Retina (tissue), 1 donor: ENCODE measurements at places on chromosomes 11 and 22.

GRCh38 chr22:42716649-42717127 lies 4.0 kb downstream of the A4GALT start:
- no peak for DNase-seq

- peak; percentile 52 for DNase-seq
These were observed 72.4 kb upstream of the FGF3 start for GRCh38 chr11:69891421-69892236.

DNA sequence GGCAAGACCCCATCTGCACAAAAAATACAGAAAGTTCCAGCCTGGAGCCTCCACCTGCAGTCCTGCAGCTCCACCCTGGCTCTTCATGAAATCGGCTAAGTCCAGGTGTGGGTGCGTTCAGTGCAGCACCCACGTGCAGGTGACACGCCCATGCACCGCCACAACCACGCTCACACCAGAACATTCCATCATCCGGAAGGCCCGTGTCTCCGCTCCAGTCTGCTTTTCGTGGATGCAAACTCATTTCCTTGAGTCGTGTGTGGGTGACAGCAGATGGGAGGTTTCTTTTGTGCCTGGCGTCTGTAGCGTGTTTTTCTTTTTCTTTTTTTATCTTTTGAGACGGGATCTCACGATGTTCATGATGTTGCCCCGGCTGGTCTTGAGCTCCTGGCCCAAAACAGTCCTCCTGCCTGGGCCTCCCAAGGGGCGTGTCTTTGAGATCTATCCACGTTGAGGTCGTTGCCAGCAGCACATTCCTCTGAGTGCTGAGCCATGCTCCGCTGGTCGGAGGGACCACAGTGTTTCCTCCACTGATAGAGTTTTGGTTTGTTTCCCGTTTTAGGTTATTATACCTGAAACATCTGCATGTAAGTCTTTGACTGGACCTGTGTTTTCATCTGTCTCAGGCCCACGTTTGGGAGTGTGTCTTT lies 7.2 kb downstream of the PTDSS2 start:
- DNase-seq: no peak

- peak; percentile 83 for DNase-seq
These were observed 482 bp downstream of the DDX17 start for GRCh38 chr22:38505541-38506117.

DNA sequence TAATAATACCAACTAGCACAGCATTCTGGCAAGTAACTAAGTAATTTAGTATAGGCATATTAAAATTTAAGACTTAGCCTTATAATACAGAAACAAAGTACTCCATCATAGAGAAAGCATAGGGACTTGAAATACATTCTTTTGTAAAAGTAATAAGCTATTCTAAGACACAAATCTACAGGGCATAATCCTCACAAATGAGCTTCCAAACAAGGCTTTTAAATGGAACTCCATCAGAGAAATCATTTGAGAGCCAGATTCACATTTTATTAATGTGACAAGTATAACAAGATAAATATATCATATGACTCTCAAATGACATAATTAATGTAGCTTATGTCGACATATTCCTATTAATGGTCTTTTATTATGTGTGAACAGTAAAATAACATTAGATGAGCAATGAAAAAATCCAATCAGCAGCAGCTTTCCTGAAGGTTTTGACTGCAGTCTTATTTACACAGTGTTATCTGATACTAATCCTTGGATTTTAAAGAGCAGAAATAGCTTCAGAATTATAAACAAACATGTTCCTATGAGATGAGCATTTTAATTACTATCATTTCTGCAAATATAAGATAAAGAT lies 241.4 kb downstream of the TTC28 start:
- no peak for DNase-seq

- DNase-seq: peak; percentile 56
These were observed 552 bp downstream of the RIN1 start for GRCh38 chr11:66335531-66336233.

DNA sequence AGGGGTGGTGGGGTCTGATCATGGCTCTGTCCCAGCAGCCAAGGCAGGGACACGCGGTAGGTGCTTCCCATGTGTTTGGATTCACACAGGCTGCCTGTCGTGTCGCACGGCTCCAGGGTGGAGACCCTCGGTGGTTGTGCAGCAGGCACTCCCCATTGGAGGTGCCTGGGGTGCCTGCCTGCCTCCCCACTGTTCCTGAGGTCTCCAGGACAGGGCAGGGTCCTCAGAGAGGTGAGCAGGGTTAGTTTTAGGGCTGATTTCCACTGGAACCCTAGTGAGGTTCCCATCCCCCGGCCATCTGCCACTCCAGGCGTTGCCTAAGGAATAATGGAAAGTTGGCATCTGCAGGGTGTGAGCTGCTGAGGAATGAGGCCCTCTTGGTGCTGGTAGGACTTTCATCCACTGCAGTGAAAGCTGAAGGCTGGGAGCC lies 32.3 kb downstream of the OSBPL5 start:
- DNase-seq: no peak

GRCh38 chr11:31671681-31672080 lies 139.4 kb downstream of the PAX6 start:
- peak; percentile 46 for DNase-seq

- DNase-seq: no peak
These were observed 7.2 kb upstream of the EHD1 start for GRCh38 chr11:64885367-64886286.

GRCh38 chr11:8814923-8815240 lies 96.1 kb upstream of the AKIP1 start:
- DNase-seq: no peak

DNA sequence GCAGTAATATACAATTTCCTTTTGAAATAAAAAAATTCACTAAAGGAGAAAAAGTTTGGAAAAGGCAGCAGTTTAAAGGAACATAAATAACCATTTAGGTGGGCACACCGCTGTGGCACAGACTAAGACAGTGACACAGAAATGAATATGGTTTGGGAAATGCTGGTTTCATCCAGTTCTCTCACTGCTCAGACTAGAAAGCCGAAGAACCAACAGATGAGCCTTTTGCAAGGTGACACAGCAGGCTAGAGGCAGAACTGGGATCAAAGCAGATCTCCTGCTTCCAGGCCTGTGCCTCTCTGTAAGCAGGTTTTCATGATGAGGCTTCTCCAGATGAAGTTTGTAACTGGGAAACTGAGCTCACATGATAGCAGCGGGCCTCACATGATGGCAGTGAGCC lies 380.0 kb upstream of the NARS2 start:
- no peak for DNase-seq

- no peak for DNase-seq
These were observed 390.6 kb downstream of the GUCY1A2 start for GRCh38 chr11:106627694-106628093.

DNA sequence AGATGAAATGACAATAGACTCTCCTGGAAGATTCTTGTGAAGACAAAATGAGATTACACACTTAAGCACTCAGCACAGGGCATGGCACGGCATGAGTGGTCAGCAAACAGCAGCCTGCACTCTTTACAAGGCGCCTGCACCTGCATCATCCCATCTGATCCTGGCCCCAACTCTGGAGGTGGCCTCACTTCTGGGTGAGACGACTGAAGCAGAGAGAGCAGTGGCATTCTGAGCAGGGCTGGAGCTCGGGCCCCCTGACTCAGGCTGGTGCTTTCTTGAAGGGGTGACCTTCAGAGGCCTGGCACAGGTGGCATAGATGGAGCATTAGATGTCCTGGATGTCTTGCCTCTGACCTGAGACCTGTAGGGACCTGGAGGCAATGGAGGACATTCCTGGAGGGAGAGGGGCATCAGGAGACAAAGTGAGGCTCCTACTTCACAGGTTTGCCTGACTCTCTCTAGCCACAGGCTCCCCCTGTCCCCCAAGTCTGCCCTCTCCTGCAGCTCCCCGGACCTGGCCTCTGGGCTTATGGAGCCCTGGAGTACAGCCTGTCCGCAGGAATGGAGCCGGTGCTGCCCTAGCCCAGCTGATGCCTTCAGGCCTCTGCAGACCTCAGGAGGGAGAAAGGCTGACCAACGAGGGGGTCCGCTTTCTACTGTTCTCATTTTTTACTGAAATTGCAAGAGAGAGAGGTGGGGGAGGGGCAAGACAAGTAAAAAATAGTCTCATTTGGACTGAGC lies 65.5 kb upstream of the THY1 start:
- DNase-seq: no peak

DNA sequence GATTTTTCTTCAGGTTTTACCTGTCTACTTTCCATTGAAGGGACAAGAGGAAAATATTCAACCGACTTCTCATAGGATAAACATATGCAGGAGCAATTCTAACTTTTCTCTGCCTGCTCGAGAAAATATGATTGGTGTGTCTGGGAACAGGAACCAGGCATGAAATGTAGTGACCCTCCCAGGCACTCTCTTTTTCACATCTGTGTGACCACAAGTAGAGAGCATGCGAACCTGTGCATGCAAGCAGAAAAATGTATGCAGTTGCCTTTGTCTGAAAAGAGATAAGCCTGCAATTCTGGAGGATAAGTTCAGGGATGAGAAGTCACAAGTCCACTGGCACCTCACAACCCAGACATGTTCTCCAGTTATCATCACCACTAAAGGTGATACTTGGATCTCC lies 583.5 kb upstream of the FAT3 start:
- DNase-seq: no peak
